ENCODE measurements at places on chromosomes 16 and 17. TPM values are rescaled to one million over a fixed set of nuclear protein-coding genes. Genes with fewer than 3 reads are reported as not detected.

The CLEC18B gene
- total RNA-seq, result 0.19 TPM

GRCh38 chr17:17723354-17724261 lies 42.4 kb downstream of the RAI1 start:
- no peak for DNase-seq

GRCh38 chr17:27306276-27306835 lies 12.4 kb downstream of the WSB1 start:
- no peak for DNase-seq

GRCh38 chr16:81645266-81645694 lies 133.8 kb upstream of the PLCG2 start:
- DNase-seq, result no peak

The GP2 gene
- 2.2 TPM for total RNA-seq

The LITAF gene
- 191 TPM for total RNA-seq

DNA sequence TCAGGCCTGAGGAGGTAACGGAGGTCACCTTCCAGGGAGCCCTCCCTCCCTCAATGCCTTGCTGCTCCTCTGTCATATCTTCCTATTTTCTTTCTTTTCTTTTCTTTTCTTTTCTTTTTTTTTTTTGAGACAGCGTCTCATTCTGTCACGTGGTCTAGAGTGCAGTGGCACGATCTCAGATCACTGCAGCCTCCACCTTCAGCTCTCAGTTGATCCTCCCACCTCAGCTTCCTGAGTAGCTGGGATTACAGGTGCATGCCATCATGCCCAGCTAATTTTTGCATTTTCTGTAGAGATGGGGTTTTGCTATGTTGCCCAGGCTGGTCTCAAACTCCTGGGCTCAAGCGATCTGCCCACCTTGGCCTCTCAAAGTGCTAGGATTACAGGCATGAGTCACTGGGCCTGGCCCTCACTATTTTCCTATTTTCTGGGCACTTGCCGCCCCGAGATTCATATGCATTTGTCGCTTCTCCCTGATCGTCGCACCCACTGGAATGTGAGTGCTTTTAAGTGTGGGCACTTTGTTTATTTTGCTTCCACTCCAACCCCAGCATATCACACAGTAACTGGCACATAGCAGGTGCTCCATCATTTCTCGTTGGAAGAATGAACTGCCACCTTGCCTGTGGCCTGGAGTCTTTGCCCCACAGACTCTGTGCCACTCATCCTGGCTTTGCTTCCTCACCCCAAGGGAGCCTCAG lies 31.7 kb downstream of the CPNE2 start:
- no peak for DNase-seq

DNA sequence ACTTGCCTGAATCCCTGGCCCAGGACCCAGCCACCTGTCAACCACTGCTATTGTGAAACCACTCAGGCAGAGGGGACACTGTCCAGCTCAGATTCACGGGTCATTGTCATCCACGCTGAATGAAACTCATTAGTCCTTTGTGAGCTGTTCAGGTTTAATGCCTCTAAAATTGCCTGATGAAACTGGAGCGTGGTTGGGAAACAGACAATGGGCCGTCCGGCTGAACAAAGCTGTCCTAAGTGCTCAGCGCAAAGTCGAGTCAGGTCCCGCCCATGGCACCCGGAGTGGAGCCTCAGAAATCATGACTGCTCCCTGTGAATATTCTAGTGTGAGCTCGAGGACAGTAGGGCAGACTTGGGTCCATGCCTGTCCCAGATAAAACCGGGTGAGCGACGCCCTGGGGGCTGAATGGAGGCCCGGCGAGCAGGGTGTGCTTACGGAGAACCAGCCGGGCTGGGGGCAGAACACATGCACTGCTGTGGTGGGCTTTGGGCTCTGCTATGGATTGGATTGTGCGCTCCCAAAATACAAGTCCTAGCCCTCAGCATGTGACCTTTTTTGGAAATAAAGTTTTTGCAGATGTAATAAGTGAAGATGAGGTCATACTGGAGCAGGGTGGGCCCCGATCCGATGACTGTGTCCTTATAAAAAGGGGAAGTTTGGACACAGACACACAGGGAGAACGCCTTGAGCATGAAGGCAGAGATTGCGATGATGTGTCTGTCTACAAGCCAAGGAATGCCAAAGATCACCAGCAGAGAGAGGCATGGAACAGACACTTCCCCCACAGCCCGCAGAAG lies 12.9 kb upstream of the CMIP start:
- no peak for DNase-seq

GRCh38 chr16:9380221-9380620 lies 288.8 kb downstream of the HAPSTR1 start:
- DNase-seq, result no peak

The EPOP gene
- total RNA-seq, result 2.5 TPM

GRCh38 chr17:44085908-44086307 lies 15.4 kb downstream of the G6PC3 start:
- no peak for DNase-seq

DNA sequence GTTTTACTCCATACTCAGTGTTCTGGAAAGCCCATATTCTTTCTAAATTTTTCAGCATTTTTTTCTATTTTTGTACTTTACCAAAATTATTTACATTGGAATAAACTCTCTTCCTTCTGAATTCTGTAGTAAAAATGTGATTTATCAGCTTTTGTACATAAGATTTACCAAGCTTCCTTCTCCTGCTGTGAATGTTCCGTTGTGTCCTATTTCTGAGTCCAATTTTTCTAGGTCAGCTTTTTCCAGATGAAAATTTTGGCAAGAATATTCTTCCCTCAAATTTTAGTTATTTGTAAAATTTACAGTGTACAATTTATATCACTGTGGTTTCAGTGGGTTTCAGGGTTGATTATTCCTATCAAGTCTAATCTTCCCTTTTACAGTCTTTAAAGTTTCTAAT lies 27.5 kb downstream of the ASPA start:
- DNase-seq, result no peak

GRCh38 chr17:61053469-61053868 lies 346.2 kb upstream of the TBX2 start:
- no peak for DNase-seq

The DPEP2 gene
- total RNA-seq, result 1.5 TPM

Measured in mesenteric fat pad (tissue), 1 donor.